ENCODE measurements at places on chromosomes 4 and X.

DNA sequence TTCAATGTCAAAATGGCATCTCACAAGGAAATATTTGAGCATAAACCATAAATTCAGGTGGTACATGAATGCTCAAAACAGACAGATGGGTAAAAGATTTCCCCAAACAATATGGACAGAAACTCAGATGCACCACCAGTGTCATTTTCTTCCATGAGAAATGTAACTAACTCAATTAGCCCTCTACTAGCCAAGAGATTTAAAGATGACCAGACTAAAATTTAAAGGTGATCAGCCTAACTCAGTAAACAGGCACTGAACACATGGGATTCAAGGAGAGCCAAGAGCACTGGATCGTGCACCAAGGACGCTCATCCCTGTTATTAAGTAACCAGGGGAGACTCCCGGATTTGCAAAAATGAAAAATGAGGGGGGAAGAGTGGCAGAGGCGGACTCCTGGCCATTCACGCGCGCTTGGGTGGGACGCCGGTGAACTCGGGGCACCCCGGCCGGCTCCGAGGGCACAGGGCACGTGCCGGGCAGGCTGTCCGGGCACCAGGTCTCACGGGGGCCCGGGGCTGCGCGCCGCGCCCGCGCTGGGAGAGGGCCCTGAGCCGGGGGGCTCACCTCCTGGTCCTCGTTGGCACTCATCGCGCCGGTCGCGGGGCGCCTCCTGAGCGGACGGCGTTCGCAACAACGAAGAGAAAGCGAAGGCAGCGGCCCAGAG lies 490 bp downstream of the RWDD4 start:
- no peak for DNase-seq

DNA sequence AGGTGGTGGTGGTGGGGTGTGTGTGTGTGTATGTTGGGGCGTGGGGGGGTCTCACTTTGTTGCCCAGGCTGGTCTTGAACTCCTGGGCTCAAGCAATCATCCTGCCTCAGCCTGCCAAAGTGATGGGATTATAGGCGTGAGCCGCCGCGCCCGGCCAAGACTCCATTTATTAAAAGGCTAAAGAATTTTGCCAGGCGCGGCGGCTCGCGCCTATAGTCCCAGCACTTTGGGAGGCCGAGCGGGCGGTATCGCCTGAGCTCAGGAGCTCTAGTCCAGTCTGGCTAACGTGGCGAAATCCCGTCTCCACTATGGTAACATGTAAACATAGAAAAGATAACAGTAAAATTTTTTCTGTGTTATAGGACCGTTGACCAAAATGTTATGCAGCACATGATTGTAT lies 3.7 kb upstream of the UBA1 start:
- DNase-seq = no peak

- DNase-seq = no peak
Measured at GRCh38 chr4:84291969-84292368, 207.1 kb downstream of the NKX6-1 start.

GRCh38 chrX:94493405-94493804 lies 819.4 kb downstream of the FAM133A start:
- no peak for DNase-seq

DNA sequence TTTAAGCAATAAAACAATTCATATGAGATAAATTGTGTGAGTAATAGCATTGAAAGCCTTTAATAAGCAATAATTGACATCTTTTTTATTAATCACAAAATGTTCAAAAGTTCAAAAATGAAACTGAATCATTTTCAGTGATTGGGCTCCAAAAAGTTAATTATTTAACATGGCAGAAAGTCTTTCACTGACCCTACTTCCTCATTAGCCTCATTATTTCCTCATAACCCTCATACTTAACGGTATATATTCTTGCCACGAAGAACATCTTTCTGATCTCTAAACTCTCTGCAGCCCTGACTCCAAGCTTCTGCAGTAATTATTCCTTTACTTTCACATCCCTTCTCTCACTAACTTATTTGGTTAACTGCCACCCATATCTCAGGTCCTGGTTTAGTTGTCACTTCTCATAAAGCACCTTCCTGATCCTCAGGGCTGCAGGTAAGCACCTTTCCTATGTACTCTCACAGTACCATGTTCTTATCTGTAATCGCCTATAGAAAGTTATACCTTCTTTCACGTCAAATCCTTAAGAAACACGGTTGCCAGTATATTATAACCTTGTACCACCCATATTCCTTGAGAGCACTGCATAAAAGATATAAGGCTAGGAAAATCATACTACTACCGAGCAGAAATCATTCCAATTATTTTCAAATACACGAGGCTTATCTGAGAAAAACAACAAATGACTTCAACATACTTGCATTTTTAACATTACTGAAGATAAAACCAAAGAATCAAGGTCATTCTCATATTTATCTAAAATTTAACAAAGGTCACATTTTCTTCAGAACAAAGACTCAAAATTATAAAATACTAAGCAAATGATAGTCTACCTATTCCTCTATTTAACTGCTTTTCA lies 72.2 kb downstream of the PPP3CA start:
- DNase-seq = no peak

GRCh38 chr4:42627885-42628646 lies 28.8 kb downstream of the ATP8A1 start:
- no peak for DNase-seq

DNA sequence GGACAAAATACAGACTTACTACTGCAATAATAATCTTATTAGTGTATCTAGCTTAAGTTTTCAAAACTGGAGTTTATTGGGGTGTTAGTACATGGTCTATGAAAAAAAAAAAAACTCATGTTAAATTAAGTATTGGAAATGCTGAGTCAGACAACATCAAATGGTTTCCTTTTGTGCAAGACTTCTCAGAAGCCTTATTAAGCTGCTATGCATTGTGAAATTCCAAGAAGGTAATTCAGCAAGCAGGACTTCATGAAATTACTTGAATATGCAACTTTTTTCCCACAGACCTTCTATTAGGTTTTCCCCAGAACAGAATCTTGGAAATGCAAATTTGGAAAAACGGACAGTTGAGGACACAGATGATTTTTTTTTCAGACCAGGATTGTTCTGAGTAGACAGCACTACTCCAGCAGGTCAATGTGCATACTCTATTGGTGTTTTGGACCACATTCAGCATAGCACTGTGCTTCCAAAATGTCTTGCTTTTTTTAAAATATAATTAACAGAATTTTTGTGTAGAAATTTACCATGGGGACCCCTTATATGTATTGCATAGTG lies 568.8 kb upstream of the TENM3 start:
- DNase-seq = no peak

DNA sequence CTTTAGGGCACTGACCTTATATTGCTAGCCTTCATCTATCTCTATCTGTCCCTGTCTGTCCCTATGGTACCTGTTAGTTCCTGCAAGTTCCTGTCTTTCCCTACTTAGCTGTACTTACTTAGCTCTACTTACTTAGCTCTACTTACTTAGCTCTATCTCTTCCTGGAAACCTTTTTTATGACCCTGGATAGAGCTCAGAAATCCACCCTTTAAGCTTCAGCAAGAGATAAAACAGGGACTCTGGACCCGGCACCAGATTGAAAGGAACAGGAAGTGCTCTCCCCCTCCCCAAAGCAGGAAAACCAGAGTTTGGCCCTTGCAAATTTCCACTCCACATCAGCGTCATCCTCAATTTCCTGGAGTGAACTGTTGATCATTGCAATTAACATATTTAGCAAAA lies 12.3 kb upstream of the IL9R start:
- no peak for DNase-seq

DNA sequence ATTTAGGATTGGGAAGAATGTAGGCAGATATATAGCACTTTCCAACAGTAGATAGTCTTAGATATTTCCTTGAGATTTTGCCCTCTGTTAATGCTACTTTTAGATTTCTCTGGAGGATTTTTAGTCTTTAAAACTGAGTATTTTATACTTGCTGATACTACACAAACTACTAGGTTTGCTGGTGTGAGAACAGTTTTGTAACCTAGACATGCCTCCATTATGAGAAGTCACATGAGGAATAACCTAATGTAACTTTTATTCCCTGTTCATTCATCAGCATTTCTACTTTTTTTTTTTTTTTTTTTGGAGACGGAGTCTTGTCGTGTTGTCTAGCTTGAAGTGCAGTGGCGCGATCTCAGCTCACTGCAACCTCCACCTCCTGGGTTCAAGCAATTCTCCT lies 137.2 kb downstream of the RAPGEF2 start:
- no peak for DNase-seq

DNA sequence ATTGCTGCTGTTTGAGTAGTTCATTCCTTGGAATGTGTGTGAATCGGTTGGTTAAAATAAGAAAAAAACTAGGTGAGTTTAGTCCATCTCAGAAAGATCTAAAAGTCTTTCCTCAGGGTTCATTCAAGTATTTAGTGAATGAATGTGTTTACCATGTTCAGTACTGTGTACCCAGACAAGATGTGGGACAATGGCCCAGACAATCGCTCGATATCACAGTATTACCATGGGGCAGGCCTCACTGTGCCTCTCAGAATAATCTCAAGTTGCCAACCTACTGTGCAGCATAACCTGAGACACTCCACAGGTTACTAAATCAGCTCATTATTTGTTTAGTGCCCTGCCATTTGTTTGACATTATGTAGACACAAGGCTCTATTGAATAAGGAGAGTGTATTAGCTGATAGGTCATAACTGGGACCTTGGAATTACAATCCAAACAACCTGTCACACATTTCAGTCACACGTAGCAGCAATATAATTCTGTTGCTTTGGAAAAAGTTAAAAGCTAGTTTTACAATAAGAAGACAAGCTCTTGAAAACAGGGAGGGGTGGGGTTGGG lies 24.9 kb upstream of the AMOT start:
- no peak for DNase-seq

- DNase-seq = no peak
Measured at GRCh38 chr4:185249105-185249504, 39.7 kb downstream of the SNX25 start.

DNA sequence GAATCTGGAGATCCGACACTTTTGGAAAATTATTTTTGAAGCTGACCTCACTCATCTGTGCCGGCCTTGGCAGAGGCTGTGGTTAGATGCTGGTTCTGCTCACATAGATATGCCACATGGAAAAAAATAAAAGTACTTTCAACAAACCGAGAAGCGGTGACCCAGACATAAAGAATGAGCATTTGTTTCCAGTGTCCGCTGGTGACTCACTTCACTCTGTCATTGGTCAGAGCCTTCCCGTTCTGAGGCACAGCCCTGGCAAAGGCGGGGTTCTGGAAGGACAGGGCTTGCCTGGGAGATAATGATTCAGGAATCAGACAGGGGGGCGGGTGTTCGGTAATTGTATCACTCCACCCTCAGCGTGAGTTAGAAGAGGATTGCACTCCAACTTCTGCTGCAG lies 172.4 kb upstream of the MXRA5 start:
- no peak for DNase-seq

DNA sequence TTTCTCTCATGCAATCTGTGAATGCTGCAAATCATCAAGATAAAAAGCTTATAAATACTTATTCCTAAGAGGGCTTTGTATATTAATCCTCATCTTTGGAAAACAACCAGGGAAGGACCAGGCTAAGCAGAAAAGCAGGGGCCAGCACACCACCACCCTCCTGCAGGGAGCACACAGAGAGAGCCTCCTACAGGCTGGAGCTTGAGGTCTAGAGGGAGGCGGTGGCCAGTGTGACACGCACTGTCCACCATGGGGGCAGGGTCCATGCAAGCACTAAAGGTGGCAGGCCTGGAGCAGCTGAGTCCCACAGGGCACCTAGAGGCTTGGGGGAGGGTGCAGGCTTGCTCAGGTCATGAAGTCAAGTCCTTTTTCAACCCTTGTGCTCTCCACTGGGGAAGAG lies 236.9 kb downstream of the TACR3 start:
- DNase-seq = no peak

DNA sequence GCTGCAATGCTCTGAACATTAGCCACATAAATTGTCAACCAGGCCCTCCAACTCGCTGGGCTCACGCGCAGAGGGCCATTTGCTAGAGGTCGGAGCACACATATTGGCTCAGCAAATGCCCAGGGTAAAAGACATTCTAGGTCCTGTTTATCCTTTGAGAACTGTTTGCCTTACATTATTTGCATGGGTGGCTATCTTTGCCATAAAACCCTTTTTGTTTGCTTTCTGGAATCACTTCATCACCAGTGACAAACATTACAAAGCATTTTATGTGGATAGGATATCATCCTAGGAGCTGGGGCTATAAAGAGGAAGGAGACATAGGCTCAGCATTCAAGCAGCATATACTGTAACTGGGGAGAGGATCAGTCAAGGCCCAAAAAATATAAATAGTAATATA lies 149.2 kb upstream of the RAI2 start:
- DNase-seq = no peak

- DNase-seq = no peak
Measured at GRCh38 chr4:145703850-145704497, 24.0 kb downstream of the C4orf51 start.

- no peak for DNase-seq
Measured at GRCh38 chr4:183374950-183375555, 52.8 kb upstream of the CLDN24 start.

DNA sequence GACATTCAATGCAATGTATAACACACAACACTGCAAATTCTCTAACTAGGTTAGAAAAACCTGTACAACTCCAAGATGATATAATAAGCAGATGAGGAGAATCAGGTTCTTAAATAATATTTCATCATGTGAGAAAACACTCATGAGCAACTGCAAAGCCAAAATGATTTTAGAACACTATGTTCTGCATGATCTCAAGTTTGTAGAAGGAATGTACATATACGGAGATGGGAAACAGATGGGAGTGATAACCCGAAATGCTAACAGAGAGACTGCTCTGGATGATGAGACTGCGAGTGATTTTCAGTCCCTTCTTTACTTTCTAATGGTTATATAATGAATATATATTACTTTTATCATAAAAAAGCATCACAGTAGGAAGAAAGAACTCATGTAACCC lies 80.9 kb downstream of the PCYT1B start:
- DNase-seq = no peak

DNA sequence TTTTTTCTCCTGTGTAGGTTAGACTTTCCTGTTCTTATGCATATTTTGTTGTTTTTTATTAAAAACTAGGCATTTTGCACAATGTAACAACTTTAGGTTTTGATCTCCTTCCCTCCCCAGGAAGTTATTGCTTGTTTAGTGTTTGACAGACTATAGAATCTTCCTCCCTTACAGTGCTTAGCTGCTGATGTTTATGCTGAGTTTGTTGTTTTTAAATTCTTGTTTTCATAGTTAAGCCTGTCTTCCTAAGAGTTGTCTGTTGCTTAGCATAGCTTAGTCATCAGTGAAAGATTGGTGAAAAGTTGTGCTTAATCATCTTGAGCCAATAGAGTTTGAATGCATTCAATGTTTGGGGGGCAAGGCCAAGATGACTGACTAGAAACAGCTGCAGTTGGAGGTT lies 157.5 kb downstream of the NKX6-1 start:
- no peak for DNase-seq

- DNase-seq = no peak
Measured at GRCh38 chr4:113040793-113041192, 8.7 kb upstream of the ANK2 start.

GRCh38 chrX:100830143-100830542 lies 10.0 kb downstream of the CSTF2 start:
- DNase-seq = no peak

DNA sequence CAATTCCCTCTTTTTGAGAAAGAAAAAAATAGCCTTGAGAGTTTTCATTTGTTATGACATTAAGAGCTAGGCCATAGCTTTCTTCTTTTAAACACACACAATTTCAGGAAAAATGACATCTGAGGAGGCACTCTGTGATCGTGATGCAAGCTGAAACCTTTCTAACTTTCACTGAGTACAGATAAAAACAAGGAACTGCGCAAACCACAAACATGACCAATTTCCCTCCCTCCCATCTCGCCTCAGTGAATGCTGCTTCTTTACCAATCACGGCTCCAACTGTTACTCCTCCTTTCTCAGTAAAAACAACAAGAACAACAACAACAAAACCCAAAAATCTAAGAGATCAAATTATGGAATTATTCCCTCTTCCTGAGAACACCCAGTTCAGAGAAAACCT lies 626.8 kb downstream of the TLL1 start:
- DNase-seq = no peak
